CD8-positive, alpha-beta T cell (primary cell): ENCODE measurements at places on chromosomes 6 and 20.

- no peak for DNase-seq
These were observed 275.9 kb downstream of the RNF144B start for GRCh38 chr6:18663011-18663410.

DNA sequence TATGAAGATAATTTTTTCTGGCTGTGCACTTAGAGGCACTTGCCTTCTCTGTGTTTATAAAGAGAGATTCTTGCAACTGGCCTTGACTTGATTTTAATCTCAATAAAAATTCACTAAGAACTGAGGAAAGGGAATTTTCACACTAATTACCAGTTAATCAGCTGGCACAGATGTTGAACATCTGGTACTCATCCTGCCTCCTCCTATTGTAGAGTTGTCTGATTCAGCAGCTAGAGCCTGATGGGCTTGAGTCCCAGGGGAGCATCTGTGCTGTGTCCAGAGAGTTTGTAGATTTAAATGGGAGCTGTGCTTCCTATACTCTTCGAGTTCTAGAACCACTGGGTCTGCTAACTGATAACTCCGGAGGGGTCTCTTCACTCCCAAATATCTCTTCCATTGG is 284.4 kb upstream of the RNF24 start:
- no peak for DNase-seq

GRCh38 chr20:2207770-2208097 is 88.1 kb upstream of the TGM3 start:
- DNase-seq, result no peak

DNA sequence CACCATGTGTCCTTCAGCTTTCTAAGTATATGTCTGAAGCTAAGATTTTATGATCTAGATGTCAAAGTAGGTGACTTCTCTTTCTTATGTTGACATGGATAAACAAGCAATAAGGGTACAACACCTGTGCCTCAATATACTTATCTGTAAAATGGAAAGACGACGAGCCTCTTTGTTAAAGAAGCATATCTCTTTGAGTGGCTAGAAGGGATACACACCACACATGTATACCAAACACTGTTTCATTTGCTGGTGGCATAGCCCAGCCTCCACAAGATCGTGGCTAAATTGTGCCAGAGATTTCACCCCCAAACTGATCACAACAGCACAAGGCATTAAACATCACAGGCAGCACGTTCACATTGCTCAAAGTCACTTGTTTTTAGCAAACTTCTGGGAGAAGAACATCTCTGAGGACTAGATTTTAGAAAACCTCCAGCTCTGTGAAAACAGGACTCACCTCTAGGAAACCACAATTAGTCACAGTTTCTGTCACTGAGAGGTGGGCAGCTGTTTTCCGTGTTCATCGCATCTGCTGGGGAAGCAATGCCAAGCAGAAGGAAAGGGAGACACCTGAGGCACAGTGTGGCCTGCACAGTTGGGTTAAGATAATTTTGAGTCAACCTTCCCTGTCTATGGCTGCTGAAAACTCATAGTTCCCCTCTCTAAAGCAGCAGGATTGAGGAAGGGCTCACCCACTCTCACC is 263.0 kb upstream of the PLCB4 start:
- no peak for DNase-seq

DNA sequence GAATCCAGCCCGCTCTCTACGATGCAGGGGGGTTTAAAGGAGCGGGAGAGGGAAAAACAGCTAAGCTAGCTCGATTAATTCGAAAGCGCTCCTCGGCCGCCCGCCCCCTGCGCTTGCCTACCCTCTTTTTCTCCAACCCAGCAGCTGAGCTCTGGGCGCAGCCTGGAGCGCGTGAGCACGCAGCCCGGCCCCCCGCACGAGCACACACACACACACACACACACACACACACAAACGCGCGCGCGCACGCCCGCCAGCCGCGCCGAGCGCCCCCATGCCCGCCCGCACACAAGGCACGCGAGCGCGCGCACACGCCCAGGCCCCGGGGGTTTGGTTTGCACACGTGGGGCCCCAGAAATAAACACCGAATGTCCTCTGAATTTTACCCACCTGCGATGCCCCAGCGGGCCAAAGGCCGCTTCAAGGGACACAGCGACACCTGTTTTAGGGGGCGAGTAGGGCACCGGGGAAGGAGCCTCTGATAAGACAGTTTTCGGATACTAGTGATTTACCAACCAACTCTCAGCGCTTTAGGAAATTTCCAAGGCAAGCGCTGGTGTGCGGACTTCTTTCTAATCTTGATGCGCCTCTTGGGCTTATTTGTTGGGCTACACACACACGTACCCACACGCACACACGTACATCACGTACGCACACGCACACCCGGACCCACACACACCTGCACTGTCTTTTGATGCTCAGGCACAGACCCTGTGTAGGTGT is 802 bp upstream of the NRN1 start:
- no peak for DNase-seq

GRCh38 chr6:154371281-154371680 is 14.7 kb upstream of the IPCEF1 start:
- no peak for DNase-seq

DNA sequence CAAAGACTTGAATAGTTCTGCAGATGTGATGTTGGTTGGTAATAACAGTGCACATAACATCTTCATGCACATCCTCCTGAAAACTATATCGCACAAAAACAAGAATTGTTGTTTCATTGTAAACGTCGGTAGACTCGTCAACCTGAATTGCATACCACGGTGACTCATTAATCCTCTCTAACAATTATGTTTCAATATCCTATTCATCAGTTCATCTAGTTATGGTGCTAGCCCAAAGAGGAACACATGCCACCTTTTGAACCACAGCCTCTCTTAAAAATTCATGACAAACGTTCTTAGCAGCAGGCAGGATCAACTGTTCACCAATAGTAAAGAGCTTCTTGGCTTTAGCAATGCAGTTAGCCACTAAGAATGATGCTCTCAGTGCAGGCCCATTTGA is 25.0 kb downstream of the CRYBG1 start:
- DNase-seq, result no peak

DNA sequence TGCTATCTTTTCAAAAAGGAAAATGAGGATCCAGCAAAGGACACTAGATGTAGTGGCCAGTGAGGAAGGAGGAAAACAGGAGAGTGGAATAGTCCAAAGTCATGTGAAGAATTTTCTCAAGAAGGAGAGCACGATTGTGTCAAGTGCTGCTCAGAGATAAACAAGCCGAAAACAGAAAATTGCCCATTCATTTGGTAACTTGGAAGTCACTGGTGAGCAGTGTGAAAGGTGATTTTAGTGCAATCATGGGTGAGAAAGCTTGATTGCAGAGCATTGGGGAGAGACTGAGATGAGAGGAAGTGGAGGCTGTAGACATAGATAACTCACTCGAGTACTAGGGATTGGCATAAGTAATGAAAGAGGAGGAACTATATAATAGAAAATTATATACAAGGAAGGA is 26.0 kb upstream of the PRDM1 start:
- DNase-seq, result no peak

DNA sequence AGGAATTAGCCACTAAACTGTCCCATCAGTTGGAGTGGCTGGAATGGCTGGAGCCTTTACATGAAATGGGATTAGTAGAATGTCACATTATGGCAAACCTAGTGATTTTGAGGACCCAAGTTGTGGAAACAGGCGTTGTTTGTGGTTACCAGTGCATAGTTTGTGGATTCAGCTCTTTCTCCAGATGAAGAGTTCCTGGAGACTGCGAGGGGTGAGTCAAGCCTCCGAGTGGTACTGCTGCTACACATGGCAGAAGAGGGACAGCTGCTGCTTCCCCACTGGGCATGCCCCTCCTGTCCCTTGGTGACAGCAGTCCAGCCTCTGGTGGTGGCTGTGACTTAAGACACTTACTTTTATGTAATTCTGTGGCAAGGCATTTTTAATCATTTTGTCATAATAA is 94.2 kb upstream of the SCP2D1 start:
- DNase-seq, result no peak

DNA sequence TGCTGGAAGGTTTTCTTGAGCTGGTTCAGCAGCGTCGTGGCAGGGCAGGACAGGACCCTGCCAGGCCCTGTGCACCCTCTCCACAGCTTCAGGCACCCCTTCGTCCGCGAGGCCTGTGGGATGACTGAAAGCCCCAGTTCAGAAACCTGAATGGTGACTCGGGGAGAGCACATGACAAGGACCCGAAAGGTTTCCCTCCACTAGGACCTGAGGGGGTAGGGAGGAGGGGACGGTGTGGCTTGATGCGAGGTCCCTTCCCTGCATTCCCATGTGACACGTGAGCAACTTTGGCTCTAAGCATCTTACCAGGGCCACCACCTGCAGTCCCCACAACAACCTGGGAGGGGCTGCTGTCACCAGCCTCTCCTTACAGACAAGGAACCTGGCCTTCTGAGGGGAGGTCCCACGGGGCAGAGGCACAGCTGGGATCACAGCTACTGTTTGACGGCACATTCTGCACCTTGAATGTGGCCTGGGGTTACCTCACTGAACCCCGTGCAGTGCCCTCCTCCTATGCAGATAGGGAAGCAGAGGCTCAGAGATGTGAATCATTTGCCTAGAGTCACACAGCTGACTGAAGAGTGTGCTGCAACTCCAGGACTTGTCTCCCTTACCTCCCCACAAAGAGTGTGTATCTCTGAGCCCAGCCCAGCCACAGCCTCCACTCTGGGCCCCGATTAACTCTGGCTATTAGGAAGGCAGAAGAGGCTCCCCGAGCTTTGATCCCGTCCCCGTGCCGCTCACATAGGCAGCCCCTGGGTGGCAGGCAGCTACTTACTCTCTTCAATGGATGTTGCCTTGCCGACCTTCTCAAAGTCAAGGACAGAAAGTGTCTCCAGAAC is 84.6 kb downstream of the PTPN1 start:
- no peak for DNase-seq

DNA sequence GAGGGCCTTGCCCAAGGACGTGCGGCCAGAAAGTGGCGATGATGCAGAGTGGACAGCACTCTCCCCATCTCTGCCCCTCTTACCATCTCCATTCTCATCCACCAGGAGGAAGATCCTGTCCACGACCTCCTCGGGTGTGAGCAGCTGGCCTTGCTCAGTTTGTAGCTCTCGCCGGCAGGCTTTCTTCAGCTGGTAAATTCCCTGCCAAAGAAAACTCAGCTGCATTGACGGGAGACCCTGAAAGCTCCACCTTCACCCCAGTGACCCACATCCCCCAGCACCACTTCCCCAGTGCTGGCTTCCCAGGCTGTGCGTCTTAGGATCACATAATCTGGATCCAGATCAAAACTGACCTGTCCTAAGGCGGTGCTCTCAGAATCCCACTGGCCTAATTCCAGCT is 9.2 kb downstream of the GUCA1B start:
- DNase-seq, result no peak

- no peak for DNase-seq
These were observed 6.5 kb upstream of the RBBP8NL start for GRCh38 chr20:62433658-62434497.

- no peak for DNase-seq
These were observed 988.7 kb downstream of the KIF16B start for GRCh38 chr20:15584507-15584906.

DNA sequence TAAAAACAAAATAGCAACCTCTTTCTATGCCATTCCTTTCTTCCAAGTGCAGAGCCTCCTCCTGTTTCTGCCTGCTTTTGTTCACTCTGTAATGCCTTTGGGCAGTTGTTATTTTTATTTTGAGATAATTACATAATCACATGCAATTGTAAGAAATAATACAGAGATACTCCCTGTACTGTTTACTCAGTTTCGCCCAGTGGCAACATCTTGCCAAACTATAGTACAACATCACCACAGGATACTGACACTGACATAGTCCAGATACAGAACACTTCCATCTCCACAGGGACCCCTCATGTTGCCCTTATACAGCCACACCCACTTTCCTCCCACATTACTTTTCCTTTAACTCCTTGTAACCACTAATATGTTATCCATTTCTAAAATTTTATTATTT is 59.7 kb downstream of the BANF2 start:
- no peak for DNase-seq

- no peak for DNase-seq
These were observed 1.2 kb upstream of the TBXT start for GRCh38 chr6:166168616-166169548.

DNA sequence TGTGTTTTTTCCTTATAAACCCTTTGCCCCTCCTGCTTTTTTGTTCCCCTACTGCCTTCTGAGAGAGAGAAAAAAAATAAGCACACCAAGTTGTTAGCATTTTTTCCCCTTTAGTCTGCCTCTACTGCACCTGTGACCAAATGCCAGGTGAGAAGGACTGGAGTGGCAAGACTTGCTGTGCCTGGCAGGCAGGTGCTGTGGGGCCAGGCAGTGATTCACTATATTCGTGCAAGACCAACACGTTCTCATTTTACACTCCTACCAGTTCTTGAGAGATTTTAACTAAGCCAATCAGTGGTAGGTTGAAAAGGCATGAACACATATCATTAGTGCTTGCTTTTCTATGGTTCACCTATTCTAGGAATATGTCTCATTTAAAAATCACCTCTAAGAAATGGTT is 109.7 kb downstream of the FIG4 start:
- DNase-seq, result no peak

GRCh38 chr20:10710991-10711775 is 37.4 kb upstream of the JAG1 start:
- DNase-seq, result no peak

- peak; percentile 75 for DNase-seq
These were observed 41.8 kb downstream of the RBM38 start for GRCh38 chr20:57432862-57433491.

- DNase-seq, result no peak
These were observed 194.0 kb downstream of the GMPR start for GRCh38 chr6:16432075-16433032.

- no peak for DNase-seq
These were observed 569 bp downstream of the TCEA2 start for GRCh38 chr20:64063389-64064144.

GRCh38 chr6:119379809-119380208 is 30.2 kb upstream of the MAN1A1 start:
- DNase-seq, result no peak

GRCh38 chr6:148751793-148752170 is 5.0 kb downstream of the UST start:
- no peak for DNase-seq

DNA sequence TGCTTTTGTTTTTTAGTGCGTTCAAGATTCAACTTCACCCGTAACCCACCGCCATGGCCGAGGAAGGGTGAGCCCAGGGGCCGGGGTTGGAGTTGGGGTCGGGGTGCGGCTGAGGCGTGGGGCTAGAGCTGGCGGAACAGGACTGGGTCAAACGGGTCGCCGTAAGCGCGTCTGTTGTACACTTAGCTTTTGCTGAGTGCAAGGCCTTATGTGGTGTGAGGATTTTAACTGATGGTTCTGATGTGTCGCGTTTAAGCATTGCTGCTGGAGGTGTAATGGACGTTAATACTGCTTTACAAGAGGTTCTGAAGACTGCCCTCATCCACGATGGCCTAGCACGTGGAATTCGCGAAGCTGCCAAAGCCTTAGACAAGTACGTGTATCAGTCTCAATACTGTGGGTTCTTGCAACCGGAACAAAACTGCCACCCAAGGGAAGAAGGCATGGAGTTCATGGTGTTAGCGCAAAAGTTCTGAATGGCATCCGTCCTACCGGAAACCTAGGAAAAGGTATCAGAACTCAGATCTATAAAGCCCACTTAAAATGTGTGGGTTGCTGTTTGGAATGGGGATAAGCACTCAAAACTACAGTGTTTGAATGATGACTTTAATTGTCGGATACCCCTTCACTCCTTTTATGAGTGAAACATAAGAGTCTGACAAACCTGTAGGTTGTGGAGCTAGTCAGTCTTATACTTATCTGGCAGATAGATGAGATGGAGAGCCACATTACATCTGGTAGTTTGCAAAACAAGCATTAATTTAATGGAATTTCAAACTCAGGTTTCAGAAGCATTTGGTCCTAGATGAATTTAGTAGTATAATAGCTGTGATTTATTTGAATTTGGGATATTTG is 574 bp downstream of the RPS12 start:
- no peak for DNase-seq
